ENCODE measurements at places on chromosomes 5 and 9.

DNA sequence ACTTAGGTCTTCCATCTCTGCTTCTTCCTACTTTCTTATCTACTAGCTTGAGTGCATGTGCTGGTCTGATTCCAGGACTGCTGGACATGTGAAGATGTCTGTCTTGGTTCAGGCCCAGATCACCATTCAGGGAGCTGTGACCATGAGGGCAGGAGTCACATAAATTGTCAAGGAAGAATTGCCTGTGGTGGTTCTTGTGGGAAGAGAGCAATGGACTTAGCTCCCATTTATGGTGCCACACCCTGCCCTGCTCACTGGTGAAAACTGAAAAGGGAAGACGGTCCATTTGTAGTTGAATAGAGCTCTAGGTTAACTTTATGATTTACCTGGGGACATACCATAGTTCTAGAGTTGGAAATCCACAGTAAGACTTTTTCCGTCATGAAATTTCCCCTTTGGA is 244.3 kb upstream of the ZNF608 start:
- DNase-seq = no peak

DNA sequence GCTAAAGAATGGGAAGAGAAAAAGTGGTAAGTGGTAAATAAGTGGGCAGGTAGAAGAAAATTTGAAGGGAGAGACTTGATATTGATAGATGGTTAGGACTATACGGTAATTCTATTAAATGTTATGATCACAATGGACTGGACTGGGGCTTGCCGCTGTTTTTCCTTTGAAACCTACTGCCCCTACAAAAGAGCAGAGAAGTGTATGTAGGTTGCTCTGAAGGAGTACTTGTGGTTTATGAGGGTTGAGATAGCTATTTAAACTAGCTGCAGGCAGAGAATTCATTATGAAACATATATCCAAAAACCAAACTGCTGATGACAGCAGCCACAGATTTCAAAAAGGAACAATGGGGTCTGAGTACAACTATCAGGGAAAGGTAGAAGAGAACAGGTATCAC is 16.8 kb upstream of the HK3 start:
- DNase-seq = no peak

GRCh38 chr9:90964101-90965020 is 162.7 kb downstream of the SYK start:
- DNase-seq = no peak

DNA sequence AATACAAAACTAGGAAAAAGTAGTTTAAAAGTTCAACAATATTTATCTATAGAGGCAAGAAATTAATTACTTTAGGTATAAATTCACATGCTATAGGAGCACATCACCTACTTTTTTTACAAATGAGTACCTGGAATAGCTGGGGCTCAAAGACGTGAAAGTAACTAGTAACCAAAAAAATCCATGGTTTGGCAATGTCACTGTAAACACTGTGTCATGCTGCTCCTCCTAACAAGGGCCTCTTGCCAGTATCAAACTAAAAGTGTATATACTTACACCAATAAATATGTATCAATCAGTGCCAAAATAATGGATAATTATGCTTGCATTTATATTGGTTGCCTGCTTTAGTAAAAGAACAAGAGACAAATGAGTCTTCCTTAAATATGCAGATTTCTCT is 78.9 kb downstream of the AP3B1 start:
- no peak for DNase-seq

DNA sequence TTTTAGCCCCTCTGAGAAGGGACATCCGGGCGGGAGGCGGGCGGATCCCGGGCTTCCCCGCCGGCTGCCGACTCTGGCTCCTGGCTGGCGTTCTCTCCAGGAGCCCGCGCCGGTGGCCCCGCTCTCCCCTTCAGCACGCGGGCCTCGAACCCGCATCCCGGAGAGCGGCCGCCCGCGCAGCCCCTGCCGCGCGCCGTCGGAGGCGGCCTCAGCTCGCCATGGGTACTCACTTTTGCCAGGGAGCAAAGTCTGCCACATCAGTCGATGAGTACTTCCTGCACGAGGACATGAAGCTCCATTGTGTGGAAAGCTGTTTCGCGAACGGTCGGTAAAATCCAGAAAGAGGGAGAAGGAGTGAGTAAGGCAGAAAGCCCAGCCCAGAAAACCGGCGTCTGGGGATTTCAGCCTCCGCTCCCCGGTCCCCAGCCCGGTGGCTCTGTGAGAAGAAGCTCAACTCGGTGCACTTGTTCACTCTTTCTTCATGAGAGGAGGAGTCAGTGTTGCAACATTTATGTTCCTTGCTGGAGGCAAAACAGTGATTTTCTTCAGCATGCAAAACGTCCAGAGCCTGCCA is at the start of gene PRLR:
Gene PRLR, minus strand, starts transcription at position 450 of the 574 bp plus-strand sequence. CDS start 140,867 bp downstream, outside the sequence.
- no peak for DNase-seq

DNA sequence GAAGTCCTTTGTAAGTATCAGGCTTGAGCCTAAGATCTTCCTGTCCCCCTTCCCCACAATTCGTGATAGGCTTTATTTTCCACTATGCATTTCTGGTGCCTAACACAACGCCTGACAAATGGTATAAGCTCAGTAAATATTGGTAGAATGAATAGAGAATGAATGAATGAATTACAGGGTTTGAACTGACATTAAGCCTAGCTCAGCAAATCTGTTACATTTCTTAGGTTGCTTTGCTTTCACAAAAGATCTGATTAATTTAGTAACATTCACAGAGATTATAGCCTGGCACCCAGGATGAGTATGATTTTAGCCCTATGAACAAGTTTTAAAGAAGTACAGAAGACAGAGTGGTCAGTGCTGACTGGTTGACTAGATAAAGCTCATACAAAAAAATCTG is 16.4 kb downstream of the RUSC2 start:
- no peak for DNase-seq

DNA sequence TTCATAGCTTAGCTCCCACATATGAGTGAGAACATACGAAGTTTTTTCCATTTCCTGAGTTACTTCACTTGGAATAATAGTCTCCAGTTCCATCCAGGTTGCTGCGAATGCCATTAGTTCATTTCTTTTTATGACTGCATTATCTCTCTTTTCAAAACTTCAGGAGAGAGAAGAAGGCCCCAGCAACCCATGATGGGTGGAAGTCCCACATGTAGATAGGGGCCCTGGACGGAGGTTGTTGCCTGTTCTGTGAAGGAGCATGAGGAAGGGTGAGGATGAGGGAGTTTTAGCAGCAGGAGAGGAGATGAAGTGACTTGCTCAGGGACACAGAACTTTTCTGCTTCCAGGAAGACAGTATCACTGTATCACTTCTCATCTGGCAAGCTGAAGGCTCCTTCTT is 102.2 kb upstream of the KLF4 start:
- no peak for DNase-seq

DNA sequence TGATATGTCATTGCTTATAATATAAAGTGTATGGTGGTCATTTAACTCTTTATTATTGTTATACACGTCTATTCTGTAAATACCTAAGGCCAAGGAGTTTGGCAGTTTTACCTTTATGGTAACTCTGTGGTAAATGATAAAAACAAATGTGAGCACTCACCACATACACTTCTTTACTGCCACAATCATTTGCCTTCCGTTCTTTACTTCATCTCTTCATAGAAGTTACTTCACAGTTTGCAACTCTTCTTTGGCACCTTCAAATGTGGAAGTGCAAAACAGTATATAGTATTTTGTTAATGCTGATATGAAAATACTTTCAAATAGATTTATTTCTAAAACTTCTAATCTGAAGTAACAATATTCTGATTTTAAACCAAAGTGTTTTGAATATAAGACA is 4.4 kb upstream of the MEF2C start:
- DNase-seq = no peak

GRCh38 chr9:9919174-9919775 is 693.5 kb downstream of the PTPRD start:
- no peak for DNase-seq

DNA sequence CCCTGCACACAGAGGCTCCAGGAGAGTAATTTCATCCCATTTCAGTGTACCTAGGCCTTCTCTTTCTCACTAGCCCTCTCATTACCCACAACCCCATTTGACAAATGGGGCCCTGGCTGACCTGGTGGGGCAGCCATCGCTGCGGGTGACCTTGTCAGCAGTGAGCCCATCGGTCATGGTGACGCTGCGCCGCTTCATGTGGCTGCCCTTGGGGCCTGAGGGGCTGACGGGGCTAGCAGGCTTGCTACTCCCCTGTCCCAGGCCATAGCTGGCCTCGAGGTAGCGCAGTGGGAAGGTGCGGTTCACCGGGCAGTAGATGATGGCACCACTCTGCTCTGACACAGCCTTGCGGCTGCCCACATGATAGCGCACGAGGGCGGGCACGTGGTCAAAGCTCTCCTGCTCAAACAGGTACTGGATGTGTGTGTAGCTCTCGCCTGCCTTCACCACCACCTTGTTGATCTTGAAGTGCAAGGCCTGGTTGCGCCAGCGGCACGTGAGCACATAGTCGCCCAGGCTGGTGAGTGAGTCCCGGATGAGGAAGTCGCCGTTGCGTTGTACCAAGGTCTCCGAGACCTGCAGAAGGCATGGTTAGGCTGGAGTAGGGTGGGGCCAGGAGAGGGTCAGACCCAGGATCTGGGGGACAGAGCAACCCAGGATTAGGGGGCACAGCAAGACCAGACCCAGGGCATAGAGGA is 14.1 kb upstream of the TOR2A start:
- DNase-seq = no peak

GRCh38 chr5:135188233-135188914 is 154.3 kb upstream of the PITX1 start:
- no peak for DNase-seq

- no peak for DNase-seq
Observed at GRCh38 chr5:21661184-21661583, 1192.0 kb downstream of the CDH12 start.
